ENCODE measurements at places on chromosomes 6 and 20.

DNA sequence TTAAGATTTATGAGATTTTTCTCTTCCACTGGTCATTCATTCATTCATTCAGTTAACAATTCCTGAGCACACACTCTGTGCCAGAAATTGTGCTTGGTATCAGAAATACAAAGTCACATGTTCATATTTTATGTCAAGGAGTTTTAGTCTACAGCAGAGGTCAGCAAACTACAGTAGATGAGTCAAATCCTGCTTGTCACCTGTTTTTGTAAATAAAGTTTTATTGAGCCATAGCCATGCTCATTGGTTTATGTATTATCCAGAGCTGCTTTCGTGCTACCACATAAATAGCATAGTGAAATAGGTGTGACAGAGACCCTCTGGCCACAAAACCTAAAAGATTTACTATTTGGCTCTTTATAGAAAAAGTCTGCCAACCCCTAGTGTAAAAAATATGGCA, 46.8 kb downstream of the THEMIS start:
- no peak for DNase-seq

DNA sequence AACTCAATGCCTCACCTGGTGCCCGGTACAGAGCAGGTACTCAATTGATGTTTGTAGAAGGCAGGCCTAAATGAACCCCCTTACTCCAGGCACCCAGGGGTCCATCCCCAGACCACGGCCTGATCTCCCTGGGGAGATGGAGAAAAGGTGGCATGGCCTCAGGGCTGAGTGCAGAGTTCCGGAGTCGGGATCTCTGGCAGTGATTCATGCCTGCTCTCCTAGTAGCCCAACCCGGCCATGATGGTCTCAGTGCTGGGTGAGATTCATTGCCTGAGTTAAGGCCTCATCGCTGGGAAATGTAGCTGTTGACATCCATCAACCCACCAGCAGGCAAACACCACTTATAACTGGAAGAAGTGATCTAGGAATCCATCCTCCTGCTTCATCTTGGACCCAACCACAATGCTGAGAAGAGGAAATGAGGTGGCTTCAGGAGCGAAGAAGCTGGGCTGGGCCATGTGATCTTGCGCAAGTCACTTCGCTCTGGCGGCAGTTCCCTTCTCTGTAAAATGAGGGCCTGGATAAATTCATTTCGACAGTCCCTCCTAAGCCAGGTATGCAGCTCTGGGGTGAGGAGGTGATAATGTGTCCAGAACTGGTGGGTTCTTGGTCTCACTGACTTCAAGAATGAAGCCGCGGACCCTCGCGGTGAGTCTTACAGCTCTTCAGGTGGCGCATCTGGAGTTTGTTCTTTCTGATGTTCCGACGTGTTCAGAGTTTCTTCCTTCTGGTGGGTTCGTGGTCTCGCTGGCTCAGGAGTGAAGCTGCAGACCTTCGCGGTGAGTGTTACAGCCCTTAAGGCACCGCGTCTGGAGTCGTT, 24.7 kb downstream of the ETV7 start:
- DNase-seq, result no peak

GRCh38 chr6:116191881-116192280, 62.0 kb downstream of the TSPYL4 start:
- DNase-seq, result no peak

DNA sequence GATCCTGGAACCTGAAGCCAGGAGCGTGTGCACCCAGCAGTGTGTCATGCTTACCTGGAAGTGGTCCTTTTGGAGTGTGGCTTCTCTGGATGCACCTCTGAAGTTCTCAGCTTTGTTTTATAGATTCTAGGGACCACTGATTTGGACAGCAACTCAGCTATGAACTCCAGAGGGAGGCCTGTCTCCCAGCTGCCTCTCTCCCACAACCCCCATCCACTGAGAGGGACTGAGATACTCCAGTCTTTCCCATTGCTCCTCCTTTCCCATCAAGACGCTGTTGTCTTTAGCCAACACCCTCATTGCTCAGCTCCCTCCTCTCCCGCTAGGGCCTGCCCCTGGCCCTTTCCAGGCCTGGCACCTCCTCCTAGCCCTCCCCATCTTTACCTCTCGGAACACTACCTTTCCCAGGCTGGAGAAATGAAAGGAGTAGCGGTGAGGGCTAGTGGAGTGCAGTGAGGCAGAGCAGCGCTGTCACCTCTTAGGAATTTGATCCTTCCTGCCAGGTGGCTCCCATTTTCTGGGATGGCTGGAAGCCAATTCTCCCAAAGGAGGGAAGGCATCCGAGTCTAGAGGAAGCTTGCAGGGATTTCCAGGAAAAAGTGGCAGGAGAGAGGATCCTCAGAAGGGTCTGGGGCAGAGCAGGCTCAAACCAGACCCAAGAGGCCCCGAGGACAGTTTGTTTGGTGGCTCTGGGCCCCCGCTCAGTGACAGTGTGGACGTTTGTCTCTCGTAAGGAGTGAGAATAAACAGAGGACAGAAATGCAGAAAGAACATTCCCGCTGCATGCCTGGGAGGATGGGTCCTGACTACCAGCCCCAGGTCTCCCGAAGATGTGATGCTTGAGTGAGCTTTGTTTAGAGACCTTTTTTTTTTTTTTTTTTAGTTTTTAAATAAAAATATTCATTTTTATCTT, at the start of gene LRRN4:
Gene LRRN4 (minus strand): TSS at position 285 of the 913 bp plus-strand sequence. CDS start 1,261 bp downstream, outside the sequence.
- no peak for DNase-seq

GRCh38 chr20:62494537-62494936, 18.7 kb upstream of the GATA5 start:
- no peak for DNase-seq

- no peak for DNase-seq
Measured at GRCh38 chr20:35690265-35690664, 8.9 kb downstream of the NFS1 start.

DNA sequence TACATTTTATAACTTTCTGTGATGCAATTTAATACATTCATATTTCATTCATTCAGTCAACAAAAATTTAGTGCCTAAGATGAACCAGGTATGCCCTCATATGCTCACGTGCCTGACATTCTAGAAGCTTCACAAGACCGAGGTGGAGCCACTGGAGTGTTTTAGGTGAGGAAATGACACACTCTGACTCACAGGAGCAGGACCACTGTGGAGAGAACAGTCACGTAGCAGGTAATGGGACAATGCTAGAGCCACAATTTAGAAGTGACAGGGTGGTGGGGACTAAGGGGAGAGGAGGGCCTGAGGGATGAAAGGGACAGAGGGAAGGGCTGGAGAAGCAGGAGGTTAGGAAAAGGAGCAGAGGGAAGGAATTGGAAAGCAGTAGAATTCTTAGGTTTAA, 17.6 kb upstream of the HLA-A start:
- DNase-seq, result no peak

DNA sequence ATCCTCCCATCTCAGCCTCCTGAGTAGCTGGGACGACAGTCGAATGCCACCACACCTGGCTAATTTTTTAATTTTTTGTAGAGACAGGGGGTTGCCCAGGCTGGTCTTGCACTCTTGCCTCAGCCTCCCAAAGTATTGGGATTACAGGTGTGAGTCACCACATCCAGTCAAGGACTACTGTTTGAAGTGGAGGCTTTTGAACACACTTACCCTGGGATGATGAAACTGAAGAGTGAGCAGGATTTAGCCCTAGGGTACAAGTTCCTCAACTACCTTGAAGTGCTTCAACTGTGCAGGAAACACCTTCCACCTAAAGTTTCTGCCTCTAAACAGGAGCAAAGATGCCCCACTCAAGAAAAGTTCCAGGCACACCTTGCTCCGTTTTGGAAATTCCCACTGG, 15.7 kb upstream of the PARD6B start:
- DNase-seq, result no peak

DNA sequence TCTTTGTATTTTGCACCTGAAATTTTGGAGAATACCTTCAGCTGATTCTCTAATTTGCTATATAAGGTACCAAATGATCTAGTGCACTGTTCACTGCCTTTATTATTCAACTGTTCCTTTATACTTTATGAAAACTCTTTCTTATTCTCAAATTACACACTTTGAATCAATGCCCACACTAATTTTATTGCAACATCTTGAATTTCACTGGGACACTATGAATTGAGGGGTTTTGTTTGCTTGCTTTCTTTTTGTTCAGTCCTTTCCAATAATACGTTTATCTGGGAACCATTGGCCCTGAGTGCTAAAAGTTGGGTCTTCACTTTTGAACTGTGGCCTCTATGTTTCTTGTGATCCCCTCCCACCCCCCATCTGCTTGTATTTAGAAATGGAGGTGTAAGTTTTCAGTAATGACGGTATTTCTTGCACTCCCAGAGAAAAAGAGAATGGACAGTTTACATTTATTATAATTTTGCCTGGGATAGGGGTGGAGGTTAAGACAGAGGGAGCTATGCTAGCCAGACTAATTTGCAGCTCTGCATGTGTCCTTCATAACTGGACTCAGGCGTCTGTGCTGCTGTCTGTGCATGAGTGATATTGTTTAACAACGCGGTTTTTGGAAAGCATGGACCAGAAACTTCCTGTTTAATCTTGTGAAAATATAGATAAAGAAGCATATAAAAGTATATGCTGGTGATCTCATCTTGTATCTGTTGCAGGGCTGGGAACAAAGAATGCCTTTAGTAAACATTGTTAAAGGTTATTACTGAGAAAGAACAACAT, 98.1 kb downstream of the DNAH8 start:
- no peak for DNase-seq

All from D341Med (cell line).